ENCODE measurements at places on chromosomes 5 and 9.

- no peak for DNase-seq
These were observed 41.4 kb upstream of the BOD1 start for GRCh38 chr5:173657741-173658356.

- no peak for DNase-seq
These were observed 52.5 kb upstream of the NCS1 start for GRCh38 chr9:130119519-130120298.

- DNase-seq, result no peak
These were observed 175.4 kb downstream of the KIAA0825 start for GRCh38 chr5:94442991-94443390.

- no peak for DNase-seq
These were observed 49.4 kb downstream of the NEURL1B start for GRCh38 chr5:172690258-172691075.

DNA sequence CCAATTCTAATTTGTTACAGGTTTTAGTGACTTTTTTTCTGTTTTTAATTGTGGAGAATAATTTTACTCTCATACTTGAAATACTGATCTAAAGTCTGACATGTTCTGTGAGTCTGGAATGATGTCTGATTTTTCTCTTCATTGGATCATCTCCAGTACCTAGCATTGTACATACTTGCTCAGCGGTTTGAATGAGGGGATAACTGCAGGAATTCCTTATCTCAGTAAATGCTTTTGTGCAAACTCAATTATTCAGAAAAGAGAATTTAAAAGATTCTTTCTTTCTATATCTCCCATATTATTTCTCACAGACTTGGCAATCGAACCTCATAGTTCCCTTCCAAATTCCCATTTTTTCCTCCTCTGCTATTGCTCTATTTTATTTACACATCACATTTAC, 397.9 kb upstream of the SGCD start:
- DNase-seq, result no peak

- DNase-seq, result no peak
These were observed 387.3 kb downstream of the NR2F1-AS1 start for GRCh38 chr5:93193431-93194347.

- DNase-seq, result no peak
These were observed 26.2 kb downstream of the GRIA1 start for GRCh38 chr5:153516504-153517240.

- DNase-seq, result no peak
These were observed 30.0 kb downstream of the NEURL1B start for GRCh38 chr5:172671091-172671490.

DNA sequence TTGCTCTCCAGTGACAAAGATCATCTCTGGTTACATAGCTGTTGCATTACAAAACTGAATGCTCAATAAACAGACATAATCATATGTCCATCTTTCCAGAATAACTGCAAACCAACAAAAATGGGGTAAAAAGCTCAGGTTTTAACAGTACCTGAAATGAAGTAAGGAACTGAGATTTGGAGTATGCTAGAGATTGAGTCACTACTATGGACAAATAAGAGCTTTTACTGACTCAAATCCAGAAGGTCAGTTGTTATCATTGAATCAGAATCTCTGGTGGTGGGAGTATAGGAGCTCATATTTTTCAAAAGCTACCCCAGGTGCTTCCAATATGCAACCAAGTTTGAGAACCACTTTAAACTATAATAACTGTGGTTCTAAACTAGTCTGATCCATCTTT, 4.1 kb upstream of the RAPGEF6 start:
- no peak for DNase-seq

DNA sequence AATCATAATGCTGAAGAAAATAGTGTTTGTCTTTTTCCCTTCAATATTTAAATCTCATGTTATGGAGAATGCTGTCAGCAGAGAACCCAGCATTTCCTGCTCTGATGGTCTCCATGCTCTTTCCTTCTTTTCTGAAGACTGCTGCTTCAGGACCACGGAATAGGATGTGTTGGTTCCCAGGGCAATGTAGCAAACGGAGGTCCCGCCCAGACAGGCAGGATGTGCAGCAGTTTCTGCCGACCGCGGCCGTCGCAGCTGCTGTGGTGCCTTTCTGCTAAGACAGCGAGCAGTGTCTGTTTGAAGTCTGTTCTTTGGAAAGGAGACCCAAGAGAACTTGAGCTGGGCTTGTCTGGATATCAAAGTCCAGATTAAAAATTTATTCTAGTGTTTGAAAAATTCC, 654.3 kb downstream of the CCDC171 start:
- no peak for DNase-seq

DNA sequence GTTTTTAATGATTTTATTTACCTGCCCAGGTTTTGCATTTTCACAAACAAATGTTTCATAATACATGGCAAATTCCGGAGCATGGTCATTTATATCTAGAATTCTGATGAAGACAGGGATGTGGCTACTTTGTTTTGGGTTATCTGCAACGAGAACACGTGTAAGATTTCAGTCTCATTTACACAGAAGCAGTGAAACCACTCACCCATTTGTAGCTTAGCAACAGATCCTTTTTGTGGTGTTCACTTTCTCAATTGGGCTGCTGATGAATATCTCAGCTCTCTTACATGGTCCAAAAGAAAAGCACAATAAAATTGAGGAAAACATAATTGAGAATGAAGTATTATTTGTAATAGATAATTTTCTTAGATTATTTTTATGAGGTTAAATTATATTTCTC, 148.6 kb downstream of the CDH9 start:
- DNase-seq, result no peak

GRCh38 chr5:2576823-2577222, 174.7 kb downstream of the IRX2 start:
- no peak for DNase-seq

DNA sequence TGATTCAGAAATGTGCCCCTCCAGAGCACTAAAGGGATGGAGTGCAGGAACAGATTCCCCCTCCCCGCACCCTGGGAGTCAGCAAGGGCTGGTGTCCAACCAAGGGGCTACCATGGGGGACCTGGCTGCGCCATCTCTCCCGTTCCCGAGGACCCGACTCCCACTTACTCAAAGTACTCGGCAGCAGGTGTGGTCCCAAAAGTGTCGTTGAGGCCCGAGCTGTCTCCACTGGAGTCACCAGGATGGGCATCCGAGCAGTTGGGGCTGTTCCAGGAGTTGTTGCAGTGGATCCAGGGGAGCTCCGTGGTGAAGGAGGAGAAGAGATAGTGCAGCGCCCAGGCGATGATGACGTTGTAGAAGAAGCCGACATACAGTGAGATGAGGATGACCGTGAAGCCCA, 12.9 kb downstream of the SLC6A3 start:
- no peak for DNase-seq

DNA sequence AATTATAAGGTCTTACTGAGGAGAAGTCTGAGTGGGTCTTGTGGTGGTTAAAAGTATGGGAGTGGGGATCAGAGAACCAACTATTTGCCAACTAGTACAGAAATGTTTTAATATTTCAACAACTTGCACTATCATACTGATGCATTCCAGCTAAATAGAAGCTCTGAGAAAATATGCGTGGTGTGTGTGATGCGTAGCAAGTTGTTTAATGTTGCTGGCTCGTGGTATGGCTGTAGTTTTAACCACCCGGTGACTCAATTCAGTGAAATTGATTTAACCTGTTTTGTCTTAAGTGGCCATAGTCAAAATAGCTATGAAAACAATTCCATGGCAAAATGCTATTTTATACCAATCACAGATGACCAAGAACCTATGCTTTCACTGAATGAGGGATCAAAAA, 176.5 kb upstream of the SLC24A2 start:
- DNase-seq, result peak; percentile 19

DNA sequence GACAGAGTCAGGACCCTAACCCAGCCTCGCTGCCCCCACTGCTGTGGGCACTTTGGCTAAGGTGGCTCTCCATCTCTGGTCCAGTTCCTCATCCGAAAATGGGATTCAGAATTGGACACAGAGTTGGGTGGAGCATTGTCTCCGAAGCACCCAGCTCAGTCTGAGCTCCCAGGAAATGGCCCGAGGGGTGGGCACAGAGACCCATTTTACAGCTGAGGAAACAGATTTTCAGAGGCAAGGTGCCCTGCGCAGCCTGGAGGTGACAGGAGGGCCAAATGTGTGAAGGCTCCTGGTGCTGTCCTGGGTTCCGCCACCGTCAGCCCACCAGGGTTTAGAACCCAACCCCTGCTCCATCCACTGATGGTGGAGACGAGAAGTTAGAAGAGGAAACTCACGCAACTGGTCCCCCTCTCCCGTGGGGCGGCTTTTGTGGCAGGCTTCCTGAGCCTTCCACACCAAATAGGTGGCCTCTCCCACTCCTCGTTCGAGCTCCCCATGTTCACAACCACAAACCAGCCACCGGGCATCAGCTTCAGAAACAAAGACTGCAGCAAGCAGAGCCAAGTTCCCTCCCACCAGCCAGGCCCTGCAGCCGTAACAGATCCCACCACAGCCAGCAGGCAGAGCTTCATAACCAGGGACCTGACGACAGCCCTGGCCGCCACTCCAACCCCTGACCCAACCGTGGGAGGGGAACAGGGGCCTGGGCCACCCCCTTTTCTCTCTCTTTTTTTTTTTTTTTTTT, 90.9 kb upstream of the LMX1B start:
- DNase-seq, result no peak

- no peak for DNase-seq
These were observed 128.3 kb downstream of the MARCHF11 start for GRCh38 chr5:16051246-16051755.

DNA sequence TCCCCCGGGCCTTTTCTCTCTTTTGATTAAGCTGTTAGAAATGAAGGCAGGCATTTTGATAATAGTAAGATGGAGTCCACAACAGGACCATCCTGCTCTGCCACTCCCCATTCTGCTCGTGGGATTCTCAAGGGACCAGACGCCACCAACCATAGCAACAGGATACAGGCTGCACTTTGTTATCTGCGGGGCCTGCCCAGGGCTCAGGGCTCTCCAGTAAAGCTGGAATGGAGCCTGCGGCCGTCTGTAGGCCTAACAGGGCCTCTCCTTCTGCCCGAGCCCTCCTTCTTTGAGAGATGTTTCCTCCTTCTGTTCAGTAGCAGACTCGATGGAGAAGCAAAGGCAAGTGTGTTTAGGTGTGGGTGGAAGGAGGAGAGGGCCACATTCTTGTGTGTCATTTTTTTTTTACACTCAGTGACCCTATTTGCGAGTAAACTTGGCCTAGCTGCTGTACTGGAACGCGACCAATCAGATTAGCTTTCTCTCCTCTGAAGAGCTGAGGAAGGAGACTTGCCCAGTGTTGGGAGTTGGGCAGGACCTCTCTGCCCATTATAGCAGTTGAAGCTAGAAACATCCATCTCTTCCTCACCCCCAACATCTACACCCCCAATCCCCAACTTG, 8.9 kb upstream of the EPB41L4B start:
- no peak for DNase-seq

DNA sequence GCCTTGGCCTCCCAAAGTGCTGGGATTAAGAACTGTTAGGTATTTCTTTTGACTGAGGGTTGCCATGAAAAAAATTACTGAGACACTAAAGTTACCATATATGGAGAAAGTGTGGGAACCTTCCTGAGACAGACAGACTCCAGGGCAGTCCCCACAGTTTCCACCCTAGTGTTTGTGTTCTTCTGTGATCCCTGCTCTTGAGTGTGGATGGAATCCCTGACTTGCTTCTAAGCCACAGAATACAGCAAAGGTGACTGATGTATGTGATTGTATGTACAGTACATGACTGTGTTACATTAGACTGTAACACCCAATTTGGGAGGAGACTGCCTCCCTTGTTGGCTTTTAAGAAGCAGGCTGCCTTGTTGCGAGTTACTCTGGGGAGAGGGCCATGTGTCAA, 24.7 kb upstream of the ADAM19 start:
- no peak for DNase-seq

- DNase-seq, result no peak
These were observed 3.2 kb downstream of the MROH2B start for GRCh38 chr5:41067714-41068568.

- no peak for DNase-seq
These were observed 56.9 kb upstream of the PLPP1 start for GRCh38 chr5:55591686-55592085.

DNA sequence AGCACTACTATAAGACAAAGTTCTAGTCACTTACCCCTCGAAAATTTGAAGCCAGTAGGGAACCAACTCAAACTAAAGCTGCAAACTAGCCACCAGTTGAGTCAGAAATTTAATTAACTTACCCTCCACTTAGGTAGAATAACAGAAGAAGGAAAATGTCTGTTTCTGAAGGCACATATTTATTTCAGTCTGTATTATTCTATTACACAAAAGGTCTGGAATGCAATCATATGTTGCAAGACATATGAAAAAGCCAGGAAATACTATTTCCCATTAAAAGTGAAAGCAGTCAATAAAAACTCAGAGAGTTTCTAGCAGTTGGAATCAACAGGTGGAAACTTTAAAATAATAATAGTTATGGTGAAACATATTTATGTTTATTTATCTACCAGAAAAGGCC, 79.2 kb upstream of the SLCO4C1 start:
- no peak for DNase-seq

DNA sequence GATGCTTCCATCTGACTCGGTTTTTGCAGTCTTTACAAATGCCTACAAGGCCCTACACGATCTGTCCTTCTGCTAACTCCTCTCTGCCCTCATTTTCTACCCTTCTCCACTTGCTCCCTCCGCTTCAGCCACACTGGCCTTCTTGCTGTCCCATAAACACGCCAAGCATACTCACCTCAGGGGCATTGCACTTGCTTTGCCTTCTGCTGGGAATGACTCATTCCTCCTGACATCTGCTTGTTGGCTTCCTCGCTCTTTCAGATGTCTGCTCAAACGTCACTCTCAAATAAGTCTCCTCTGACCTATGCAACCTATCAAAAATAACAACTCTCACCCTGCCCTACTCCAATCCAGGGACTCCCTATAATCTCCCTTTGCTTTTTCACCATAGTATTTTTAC, 28.2 kb downstream of the CDC25C start:
- no peak for DNase-seq

- no peak for DNase-seq
These were observed 265.0 kb downstream of the KIF4B start for GRCh38 chr5:155278532-155278931.

GRCh38 chr5:612498-613424, 621 bp downstream of the CEP72 start:
- no peak for DNase-seq

DNA sequence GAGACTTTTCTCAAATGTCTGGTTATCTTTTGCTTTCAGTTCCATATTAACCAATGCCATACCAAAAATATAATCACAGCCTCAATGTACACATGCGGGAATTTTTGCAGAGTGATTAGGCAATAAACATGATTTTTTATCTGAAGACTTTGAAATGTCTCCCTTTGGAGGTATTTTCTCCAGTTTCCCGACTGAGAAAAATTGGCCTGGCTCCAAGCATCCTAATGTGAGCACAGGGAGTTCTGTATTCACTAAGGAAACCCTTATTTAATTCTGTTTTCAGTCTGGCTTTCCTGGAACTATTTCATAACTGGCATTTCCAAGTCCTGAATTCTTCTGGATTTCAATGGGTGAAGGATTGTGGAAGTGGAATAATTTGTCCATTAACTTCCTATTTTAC, 8.5 kb downstream of the HCN1 start:
- no peak for DNase-seq

- no peak for DNase-seq
These were observed 8.3 kb downstream of the KIF2A start for GRCh38 chr5:62314213-62314830.

- DNase-seq, result no peak
These were observed 41.3 kb upstream of the SMU1 start for GRCh38 chr9:33117796-33118195.

- DNase-seq, result no peak
These were observed 10.0 kb upstream of the GRIN1 start for GRCh38 chr9:137128862-137129455.
